Adrenal gland (tissue), 19 donors: ENCODE measurements at places on chromosomes 5 and 9.

GRCh38 chr5:88719434-88719833, 163.6 kb downstream of the MEF2C start:
- no peak overlapping the region for H3K27ac ChIP-seq
- no peaks in the 10 kb centered on the region for H3K27me3 ChIP-seq
- no peaks in the 10 kb centered on the region for H3K36me3 ChIP-seq
- DNase-seq: no peak
- no peak overlapping the region for H3K4me3 ChIP-seq

DNA sequence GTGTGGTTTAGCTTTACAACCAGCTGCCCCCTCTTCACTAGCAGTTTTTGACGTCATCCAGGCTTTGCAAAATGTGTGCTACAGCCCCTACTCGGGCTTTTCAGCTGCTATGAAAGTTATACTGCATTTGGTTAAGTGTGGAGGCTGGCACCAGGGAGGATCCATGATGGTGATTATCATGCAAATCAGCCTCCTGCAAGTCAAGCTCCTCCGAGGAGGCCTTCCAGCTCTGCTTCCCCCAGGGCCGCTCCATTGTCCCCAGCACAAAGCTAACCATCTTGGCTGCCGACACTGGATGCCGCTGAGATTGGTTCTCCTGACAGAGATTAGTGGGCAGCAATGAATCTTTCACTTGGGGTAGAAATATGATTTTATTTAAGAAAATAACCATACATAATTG, 159.6 kb downstream of the NR2F1-AS1 start:
- H3K36me3 ChIP-seq: no peaks in the 10 kb centered on the region
- no peaks in the 10 kb centered on the region for H3K27me3 ChIP-seq
- peaks cover 3% of the 10 kb centered on the region for H3K4me1 ChIP-seq
- DNase-seq: no peak

DNA sequence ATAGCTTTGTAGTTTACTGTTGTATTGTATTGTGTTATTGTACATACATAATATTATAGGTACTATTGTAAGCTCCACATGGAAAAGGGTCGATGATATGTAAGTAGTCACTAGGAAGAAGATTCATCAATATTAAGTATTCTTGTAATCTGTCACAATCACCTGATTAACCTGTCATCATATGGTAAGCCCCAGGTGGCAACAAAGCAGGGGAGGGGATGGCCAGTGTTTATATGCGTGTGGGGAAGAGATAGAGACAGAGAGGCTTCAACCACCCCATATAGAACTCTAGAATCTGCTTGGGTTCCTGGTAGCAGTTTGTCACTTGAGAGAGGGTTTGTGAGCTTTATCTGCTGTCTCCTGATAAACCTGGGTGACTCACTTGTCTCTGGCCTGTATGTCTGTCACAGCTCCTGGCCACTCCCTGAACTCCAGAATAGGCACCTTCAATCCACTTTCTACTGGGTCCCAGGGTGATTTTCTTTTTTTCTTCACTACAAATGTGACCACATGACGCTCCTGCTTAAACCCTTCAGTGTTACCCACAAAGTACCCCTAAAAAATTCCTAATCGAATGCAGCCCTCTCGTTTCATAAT, 48.9 kb upstream of the CPEB4 start:
- no peaks in the 10 kb centered on the region for H3K4me1 ChIP-seq
- peak overlapping the region; percentile 59 for H3K27ac ChIP-seq
- no peaks in the 10 kb centered on the region for H3K36me3 ChIP-seq
- DNase-seq: peak; percentile 51
- H3K4me3 ChIP-seq: no peak overlapping the region

GRCh38 chr9:3367185-3367584, 158.6 kb downstream of the RFX3 start:
- DNase-seq: no peak
- no peaks in the 10 kb centered on the region for H3K27me3 ChIP-seq
- peaks cover 3% of the 10 kb centered on the region for H3K4me1 ChIP-seq
- no peak overlapping the region for H3K27ac ChIP-seq

DNA sequence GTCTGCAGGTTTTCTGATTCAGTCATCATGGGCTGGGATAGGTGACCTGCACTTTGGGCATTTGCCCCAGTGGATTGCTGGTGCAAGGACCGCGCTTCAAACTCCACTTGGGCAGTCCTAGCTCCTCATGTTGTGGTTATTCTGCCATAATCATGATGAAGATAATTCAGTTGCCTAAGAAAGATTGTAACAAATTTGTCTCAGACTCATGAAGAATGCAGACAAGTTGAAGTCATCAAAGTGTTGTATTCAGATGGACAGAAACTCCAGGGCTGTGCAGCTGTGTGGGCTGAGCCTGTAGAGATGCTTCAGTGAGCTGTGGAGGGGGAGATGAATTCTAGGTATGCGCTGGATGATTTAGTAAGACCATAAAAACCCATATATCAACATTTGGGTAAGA, 38.5 kb downstream of the TARS1 start:
- no peak overlapping the region for H3K27ac ChIP-seq
- H3K4me1 ChIP-seq: no peaks in the 10 kb centered on the region
- no peaks in the 10 kb centered on the region for H3K36me3 ChIP-seq
- H3K27me3 ChIP-seq: no peaks in the 10 kb centered on the region

DNA sequence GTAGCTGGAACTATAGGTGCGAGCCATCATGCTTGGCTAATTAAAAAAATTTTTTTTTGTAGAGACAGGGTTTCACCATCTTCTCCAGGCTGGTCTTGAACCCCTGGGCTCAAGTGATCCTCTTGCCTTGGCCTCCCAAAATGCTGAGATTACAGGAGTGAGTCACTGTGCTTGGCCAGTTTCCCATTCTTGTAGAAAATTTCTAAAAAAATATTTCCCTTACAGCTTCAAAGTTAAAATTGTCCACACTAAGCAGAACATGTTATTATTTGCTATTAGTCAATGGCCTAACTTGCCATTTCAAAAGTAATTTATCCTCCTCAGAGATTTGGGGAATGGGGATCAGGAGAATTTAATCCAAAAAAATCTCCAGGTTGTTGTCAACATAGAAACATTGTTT, 40.1 kb downstream of the SLC38A9 start:
- H3K27ac ChIP-seq: no peak overlapping the region
- no peaks in the 10 kb centered on the region for H3K27me3 ChIP-seq
- peaks cover 22% of the 10 kb centered on the region for H3K4me1 ChIP-seq
- peaks cover 5% of the 10 kb centered on the region for H3K36me3 ChIP-seq
- no peak for DNase-seq

DNA sequence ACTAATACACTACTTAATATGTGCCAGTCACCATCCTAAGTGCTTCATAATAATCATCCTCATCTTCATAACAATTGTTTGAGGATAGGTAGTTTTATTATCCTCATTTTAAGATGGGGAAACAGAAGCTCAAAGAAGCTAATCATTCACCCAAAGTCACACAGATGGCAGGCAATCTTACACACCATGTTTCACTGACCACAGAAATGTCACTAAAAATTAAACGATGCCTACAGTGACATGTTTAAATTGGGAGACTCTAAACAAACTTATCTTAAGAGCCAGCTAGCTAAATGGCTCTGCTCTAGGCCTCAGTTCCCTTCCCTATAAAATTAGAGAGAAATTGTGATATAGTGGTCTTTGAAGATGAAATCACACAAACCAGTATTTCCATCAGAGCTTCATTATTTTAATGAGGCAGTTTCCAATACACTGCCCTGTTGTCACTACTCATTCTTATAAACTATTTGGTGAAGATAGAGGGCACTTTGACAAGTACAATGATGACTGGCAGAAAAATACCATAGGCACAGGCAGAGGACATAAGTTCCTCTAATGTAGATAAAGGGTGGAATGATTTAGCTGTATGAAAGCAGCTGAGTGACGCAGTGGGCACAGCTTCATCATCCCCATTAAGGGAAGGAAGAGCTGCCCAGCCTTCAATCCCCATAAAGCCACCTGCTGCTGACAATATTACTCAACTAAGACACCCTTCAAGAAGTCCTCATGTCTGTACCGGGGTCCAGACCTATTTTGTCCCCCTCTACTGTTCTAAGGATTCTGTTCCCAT, 224.1 kb downstream of the ACTL7B start:
- H3K4me1 ChIP-seq: no peaks in the 10 kb centered on the region
- H3K27ac ChIP-seq: no peak overlapping the region
- H3K4me3 ChIP-seq: no peak overlapping the region
- no peaks in the 10 kb centered on the region for H3K36me3 ChIP-seq
- no peak for DNase-seq

DNA sequence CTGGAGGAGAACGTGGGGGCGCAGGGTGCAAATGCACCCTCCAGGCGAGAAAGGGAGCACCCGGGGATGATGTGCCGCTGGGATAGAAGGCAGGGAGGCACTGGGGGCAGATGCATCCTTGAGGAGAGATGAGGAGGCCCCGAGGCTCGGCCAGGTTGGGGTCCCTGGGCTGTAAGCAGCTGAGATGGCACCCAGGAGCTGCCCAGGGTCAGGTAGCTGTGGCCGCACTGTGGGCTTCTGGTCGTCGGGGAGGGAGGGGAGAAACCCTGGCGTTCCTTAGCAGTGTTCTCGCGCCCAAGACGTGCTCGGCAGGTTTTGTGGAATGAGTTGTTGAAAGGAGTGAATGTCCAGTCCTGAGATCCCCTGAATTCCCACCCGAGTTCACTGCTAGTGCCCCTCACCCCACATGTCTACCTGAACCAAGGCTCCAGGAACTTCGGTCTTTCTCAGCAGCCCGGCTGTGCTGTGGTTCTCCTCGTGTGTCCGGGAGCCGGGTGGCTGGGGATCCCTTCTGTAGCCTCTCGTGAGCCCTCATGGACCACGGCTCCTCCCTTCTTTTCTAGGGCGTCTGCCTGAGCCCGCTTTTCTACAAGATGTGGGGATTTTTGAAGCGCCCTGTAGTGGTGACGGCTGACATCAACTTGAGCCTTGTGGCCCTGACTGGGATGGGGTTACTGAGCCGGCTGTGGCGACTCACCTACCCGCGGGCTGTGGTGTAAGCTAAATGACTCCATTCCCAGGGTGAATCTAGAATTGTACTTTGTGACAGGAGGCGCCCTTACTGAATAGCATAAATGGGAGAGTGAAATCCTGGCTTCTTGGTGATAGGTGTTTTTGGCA, 1.1 kb downstream of the POMT1 start:
- H3K4me1 ChIP-seq: peaks cover 9% of the 10 kb centered on the region
- peaks cover 16% of the 10 kb centered on the region for H3K36me3 ChIP-seq
- no peaks in the 10 kb centered on the region for H3K27me3 ChIP-seq
- peak; percentile 60 for DNase-seq
- H3K4me3 ChIP-seq: no peak overlapping the region

GRCh38 chr5:107615299-107615817, 55.4 kb downstream of the EFNA5 start:
- no peak overlapping the region for H3K27ac ChIP-seq
- no peaks in the 10 kb centered on the region for H3K4me1 ChIP-seq
- no peaks in the 10 kb centered on the region for H3K27me3 ChIP-seq
- no peaks in the 10 kb centered on the region for H3K36me3 ChIP-seq
- no peak for DNase-seq

DNA sequence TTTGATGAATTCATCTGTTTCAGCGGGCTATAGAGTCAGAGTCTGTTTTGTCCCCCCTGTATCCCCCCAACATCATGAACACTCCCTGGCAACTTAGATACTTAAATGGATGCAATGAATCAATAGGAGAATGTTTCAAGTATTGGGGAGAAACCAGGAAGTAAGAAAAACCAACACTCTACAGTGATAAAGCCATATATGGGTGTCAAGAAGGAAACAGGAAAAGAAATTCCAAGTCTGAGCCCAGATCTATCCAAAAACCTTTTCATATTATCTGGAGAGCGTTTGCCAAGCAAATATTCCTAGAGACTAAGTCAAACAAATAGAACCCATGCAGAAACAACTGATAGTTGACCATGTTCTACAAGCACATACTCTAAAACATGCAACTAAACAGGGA, 2.3 kb upstream of the GNAQ start:
- peaks cover 21% of the 10 kb centered on the region for H3K4me1 ChIP-seq
- no peak overlapping the region for H3K27ac ChIP-seq
- no peaks in the 10 kb centered on the region for H3K27me3 ChIP-seq
- no peak for DNase-seq

GRCh38 chr5:74426506-74426905, 214.0 kb downstream of the ENC1 start:
- no peak overlapping the region for H3K27ac ChIP-seq
- H3K4me3 ChIP-seq: no peak overlapping the region
- no peak for DNase-seq
- H3K4me1 ChIP-seq: no peaks in the 10 kb centered on the region
- H3K27me3 ChIP-seq: no peaks in the 10 kb centered on the region
- no peaks in the 10 kb centered on the region for H3K36me3 ChIP-seq

DNA sequence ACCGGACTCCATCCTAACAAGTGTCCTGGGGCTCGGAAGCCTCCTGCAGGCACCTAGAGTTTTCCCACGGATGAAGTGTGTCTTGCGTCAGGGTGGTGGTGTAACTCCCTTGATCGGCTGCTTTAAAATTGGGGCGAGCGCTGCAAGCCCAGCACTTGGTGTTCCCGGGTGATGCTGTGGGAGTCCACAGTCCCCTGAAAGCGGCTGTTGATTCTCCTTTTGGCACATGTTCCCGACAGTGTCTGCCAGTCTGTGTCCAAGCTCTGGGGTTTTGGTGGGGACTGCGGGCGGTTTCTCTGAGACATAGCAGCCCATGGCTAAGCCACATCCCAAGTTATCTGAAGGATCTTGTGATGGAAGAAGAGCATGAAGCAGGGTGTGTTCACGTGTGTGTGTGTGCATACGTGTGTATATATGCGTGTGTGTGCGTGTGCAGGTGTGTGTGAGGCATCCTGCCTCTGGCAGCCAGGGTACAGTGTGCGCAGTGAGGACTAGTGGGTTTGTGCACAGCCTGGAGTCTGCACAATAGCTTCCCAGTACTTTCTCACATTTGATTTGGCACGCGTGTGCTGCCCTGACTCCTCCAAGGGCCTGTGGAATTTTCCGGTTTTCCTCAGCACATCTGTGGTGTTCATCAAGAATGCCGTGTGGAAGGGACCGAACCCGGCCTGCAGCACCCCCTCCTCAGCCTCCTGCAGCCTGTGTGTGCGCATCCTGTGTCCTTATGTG, 16.9 kb downstream of the SLC25A48 start:
- H3K27ac ChIP-seq: no peak overlapping the region
- no peak for DNase-seq
- no peaks in the 10 kb centered on the region for H3K4me1 ChIP-seq
- H3K4me3 ChIP-seq: no peak overlapping the region

GRCh38 chr9:115466756-115467155, 348.8 kb upstream of the TNC start:
- no peak overlapping the region for H3K4me3 ChIP-seq
- no peak for DNase-seq
- no peaks in the 10 kb centered on the region for H3K4me1 ChIP-seq
- no peaks in the 10 kb centered on the region for H3K27me3 ChIP-seq
- no peak overlapping the region for H3K27ac ChIP-seq
- no peaks in the 10 kb centered on the region for H3K36me3 ChIP-seq

- H3K36me3 ChIP-seq: no peaks in the 10 kb centered on the region
- no peak for DNase-seq
- no peaks in the 10 kb centered on the region for H3K4me1 ChIP-seq
Observed at GRCh38 chr9:101664453-101664852, 69.7 kb upstream of the PPP3R2 start.

GRCh38 chr5:147671365-147671764, 111.2 kb downstream of the JAKMIP2 start:
- H3K4me3 ChIP-seq: no peak overlapping the region
- DNase-seq: no peak
- H3K36me3 ChIP-seq: no peaks in the 10 kb centered on the region
- H3K27me3 ChIP-seq: no peaks in the 10 kb centered on the region
- H3K27ac ChIP-seq: no peak overlapping the region
- no peaks in the 10 kb centered on the region for H3K4me1 ChIP-seq
